ENCODE measurements at places on chromosomes 5 and 9.

GRCh38 chr9:128825923-128826700, 3.5 kb downstream of the SPOUT1 start:
- no peak overlapping the region for H3K4me3 ChIP-seq
- DNase-seq, result no peak
- H3K27ac ChIP-seq, result no peak overlapping the region
- peaks cover 61% of the 10 kb centered on the region for H3K36me3 ChIP-seq
- H3K4me1 ChIP-seq, result peaks cover 22% of the 10 kb centered on the region
- no peaks in the 10 kb centered on the region for H3K27me3 ChIP-seq

DNA sequence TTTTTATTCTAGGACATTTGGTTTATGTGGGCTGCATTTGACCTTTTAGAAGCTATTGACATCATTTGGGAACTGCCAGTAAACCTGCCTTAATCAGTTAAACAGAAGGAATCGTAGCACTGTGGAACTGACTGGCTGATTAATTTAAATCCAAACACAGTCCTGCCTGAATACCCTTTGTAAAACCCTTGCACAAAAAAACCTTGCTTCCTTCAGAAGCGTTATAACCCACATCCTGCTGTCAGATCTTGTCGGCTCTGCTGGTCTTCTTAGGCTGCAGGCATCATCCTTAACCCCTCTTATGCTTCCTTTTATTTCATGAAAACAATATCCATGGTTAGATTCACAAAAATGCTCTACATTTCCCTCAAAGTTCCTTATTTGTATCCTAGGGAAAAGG, 46.3 kb downstream of the PAM start:
- peaks cover 10% of the 10 kb centered on the region for H3K4me1 ChIP-seq
- no peaks in the 10 kb centered on the region for H3K36me3 ChIP-seq
- no peak for DNase-seq

DNA sequence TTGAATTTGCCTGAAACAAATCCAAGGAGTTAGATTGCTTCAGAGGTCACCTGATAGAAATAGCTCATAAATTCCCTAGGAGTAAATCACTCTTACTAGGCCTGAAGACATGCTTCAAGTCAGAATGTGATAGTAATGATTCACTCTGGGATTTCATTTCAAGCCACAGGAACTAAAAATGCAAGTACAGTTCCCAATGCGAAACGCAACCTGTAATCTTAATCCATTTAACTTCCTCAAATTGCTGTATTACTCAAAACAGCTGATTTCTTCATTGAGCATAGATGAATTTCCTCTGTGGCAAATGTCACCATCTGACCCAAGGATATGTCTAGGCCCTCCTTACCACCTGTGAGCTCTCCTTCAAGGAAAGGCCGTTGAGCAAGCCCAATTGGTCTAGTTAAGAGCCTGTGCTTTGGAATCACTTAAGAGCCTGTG, 32.1 kb upstream of the IL6ST start:
- no peaks in the 10 kb centered on the region for H3K36me3 ChIP-seq
- H3K27me3 ChIP-seq, result peaks cover 4% of the 10 kb centered on the region
- DNase-seq, result no peak

DNA sequence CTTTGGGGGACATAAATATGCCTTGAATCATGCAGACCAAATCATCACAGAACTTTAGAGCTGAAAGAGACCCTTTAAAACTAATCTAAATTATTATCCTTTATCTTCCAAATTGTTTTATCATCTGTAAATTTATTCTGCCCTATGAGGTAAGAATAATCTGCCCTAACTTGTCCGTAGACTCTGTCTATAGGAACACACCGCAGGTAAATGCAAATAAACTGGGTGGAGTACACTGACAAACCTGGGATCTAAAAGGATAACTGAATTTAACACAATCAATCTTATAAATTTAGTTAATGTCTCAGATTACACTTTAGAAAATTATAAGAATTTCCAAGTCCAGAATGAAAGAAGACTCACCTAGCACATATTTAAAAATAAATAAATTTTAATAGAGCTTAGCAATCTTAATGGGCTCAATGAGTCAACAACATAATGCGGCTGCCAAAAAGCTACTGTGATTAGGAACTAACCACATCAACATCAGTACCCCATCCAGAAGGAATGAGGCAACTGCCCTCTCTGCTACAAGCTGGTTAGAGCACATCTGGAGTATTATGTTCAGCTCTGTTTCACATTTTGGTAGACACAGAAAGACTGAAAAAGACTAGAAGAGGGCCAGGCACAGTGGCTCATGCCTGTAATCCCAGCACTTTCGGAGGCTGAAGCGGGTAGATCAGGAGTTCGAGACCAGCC, 5.6 kb downstream of the MEGF9 start:
- H3K27ac ChIP-seq, result no peak overlapping the region
- H3K4me1 ChIP-seq, result peaks cover 38% of the 10 kb centered on the region
- no peak for DNase-seq
- H3K27me3 ChIP-seq, result no peaks in the 10 kb centered on the region

Measured in activated B cell treated with CpG ODN at 0.5 μM for 24 hours (primary cell).